Bronchial epithelial cell (primary cell): ENCODE measurements at places on chromosomes 12 and 14.

GRCh38 chr12:88519802-88520435, 60.4 kb downstream of the KITLG start:
- peak; percentile 85 for DNase-seq

DNA sequence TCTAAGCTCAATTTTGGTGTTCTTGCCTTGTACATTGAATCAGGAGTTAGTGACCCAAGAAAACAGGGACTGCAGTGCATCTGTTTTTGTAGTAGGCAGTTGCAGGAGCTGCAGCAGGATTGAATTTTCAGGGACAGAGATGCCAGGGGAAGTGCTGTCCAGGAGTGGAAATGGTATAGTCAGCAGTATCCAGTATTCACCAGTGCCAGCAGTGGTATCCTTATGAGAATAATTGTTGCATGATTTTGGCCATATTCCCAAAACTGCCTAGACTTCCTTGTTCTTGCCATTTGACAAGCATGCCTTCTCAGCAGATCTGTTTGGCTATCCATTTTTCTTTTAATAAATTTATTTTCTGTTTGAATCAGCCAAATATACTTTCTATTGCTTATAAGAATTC, 18.6 kb upstream of the ABCD2 start:
- DNase-seq, result no peak

DNA sequence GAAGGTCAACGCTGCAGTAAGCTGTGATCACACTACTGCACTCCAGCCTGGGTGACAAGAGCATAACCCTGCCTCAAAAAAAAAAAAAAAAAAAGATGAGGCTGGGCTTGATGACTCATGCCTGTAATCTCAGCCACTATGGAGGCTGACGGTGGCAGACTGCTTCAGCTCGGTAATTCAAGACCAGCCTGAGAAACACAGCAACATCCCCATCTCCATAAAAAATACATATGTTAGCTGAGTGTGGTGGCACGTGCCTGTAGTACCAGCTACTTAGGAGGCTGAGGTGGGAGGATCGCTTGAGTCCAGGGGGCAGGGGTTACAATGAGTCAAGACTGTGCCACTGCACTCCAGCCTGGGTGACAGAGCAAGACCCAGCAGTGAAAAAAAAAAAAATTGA, 50.4 kb downstream of the GXYLT1 start:
- DNase-seq, result peak; percentile 62

DNA sequence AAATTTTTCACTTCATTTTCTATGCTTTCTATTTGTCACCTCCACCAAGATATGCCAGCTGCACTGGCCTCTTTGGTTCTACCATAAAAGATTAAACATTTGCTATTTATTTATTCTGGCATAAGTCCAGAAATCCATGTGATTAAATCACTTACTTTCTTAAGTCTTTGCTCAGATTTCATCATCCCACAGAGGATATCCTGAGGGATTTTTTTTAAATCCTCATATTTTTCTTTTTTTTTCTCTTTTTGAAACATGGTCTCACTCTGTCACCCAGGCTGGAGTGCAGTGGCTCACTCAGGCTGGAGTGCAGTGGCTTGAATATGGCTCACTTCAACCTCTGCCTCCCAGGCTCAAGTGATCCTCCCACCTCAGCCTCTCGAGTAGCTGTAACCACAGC, 645.4 kb upstream of the ATXN7L3B start:
- peak; percentile 29 for DNase-seq

GRCh38 chr12:56086096-56086495, 6.1 kb downstream of the ERBB3 start:
- peak; percentile 83 for DNase-seq

DNA sequence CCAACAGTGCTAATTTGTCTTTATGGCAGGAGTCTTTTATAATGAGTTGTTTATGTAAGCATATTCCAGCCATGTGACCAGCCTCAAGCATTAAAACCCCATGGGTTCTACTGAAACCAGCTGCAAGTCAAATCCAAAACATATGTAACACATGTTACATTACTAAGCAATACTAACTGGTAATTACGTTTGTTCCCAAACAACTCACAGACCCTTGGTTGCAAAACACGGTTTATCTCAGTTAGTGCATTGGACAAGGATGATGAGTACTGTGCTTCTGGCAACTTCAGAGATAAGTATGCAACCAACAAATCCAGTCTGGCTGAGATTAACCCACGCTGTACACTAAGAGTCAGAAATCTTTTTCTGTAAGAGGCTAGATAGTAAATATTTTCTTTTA, 110.1 kb upstream of the FAR2 start:
- no peak for DNase-seq

GRCh38 chr14:41120402-41120801, 486.3 kb upstream of the LRFN5 start:
- no peak for DNase-seq

GRCh38 chr14:89630101-89630829, 213.2 kb upstream of the FOXN3 start:
- no peak for DNase-seq

DNA sequence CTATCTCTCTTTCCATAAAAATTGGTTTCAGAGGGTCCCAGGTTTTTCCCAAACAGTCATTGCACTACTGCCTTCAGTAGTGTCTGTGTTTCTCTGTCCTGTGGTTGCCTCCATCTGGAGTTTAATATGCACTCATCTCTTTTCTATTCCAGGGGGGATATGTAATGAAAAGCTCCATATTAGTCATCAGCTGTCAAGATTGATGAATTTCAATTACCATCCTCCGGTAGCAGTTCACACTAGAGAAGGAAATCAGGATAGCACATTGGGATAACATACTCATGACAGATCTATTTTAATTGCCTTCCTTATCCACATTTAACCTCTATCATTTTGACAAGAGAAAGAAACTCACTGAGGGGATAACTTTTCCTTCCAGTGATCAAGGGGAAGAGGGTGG, 589.0 kb upstream of the SEL1L start:
- no peak for DNase-seq

- DNase-seq, result no peak
Observed at GRCh38 chr12:46917821-46918220, 92.0 kb upstream of the SLC38A4 start.

- no peak for DNase-seq
Observed at GRCh38 chr14:30387871-30388270, 171.1 kb upstream of the G2E3 start.

GRCh38 chr12:632102-632696, 31.0 kb downstream of the NINJ2 start:
- DNase-seq, result peak; percentile 90
